NCI-H460 (cell line): ENCODE measurements at places on chromosomes 2 and 18. TPM values are rescaled to one million over a fixed set of nuclear protein-coding genes. Genes with fewer than 3 reads are reported as not detected.

GRCh38 chr2:141941210-141941714, 189.6 kb downstream of the LRP1B start:
- DNase-seq, result no peak

DNA sequence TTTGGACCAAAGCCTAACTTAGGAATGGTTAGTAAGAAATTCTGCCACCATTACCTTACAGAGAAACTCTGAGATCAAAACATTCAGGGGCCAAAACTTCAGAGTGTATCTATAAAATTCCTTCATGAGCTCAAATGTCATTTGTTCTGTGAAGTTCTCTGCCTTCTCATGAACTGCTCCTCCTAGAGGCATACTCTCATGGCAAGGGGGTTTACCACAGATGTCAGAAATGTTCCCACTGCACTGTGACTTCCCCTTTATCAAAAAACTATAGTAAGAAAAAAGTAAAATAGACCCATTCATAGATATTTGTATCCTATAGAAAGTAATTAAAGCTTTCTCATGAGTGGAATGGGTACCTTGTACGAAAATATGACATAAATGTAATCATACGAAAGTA, 68.5 kb downstream of the USP40 start:
- DNase-seq, result no peak

- DNase-seq, result no peak
These were observed 39.1 kb downstream of the CUL3 start for GRCh38 chr2:224545884-224546644.

RSAD2 gene
- total RNA-seq, result 0.02 TPM in 1 of 2 replicates, not detected in the other

FNDC4 gene
- not detected in 2 replicates for total RNA-seq
